Cardiac septum (tissue), 1 donor: ENCODE measurements at places on chromosomes 12 and 14. TPM values are rescaled to one million over a fixed set of nuclear protein-coding genes. Genes with fewer than 3 reads are reported as not detected.

The ZNF385A gene
- 4.8 TPM for total RNA-seq

- DNase-seq, result no peak
Measured at GRCh38 chr12:106600503-106600902, 17.7 kb downstream of the RFX4 start.

The COX6A1 gene
- 232 TPM for total RNA-seq

DNA sequence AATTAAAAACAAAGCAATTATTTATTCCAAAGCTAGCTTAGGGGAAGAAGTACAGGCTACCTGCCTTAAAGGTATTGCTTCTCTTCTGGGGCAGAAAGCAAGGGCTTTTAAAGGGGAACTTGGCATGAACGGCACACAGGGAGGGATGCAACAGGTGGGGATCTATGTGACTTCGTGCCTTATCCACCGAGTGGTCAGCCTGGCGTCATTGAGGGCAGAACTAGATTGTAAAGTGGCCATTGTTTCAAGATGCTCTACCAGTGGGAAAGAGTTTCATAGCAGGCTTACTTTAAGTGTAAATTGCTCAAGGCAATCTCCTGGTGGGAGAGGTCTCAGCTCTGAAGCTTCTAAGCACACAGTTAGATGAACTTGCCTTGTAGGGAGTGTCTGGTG lies 360.4 kb downstream of the ATP23 start:
- no peak for DNase-seq

- DNase-seq, result no peak
Measured at GRCh38 chr12:76329159-76329558, 19.1 kb downstream of the BBS10 start.

The ABCD2 gene
- total RNA-seq, result 3.0 TPM

- DNase-seq, result no peak
Measured at GRCh38 chr12:104585448-104586055, 128.8 kb downstream of the CHST11 start.

The RAB5B gene
- 108 TPM for total RNA-seq

GRCh38 chr14:104086210-104086660 lies 735 bp downstream of the ASPG start:
- DNase-seq, result no peak

GRCh38 chr12:64780132-64780530 lies 20.9 kb upstream of the GNS start:
- DNase-seq, result no peak

The PTPRB gene
- 28.9 TPM for total RNA-seq

GRCh38 chr12:131808744-131809371 lies 19.3 kb upstream of the MMP17 start:
- DNase-seq, result no peak

- DNase-seq, result no peak
Measured at GRCh38 chr14:59346796-59347510, 118.2 kb downstream of the GPR135 start.

- no peak for DNase-seq
Measured at GRCh38 chr12:121711361-121712189, 977 bp upstream of the TMEM120B start.

The NELL2 gene
- total RNA-seq, result 1.3 TPM

GRCh38 chr12:12723681-12724420 lies 6.7 kb downstream of the CDKN1B start:
- no peak for DNase-seq

GRCh38 chr12:64457032-64457431 lies 5.1 kb downstream of the TBK1 start:
- no peak for DNase-seq

The KLRC1 gene
- total RNA-seq, result 0.16 TPM

- no peak for DNase-seq
Measured at GRCh38 chr12:109779382-109779781, 53.8 kb downstream of the TRPV4 start.

- peak; percentile 70 for DNase-seq
Measured at GRCh38 chr14:100586403-100587085, 673 bp downstream of the BEGAIN start.

- DNase-seq, result no peak
Measured at GRCh38 chr12:104407922-104408321, 48.8 kb upstream of the CHST11 start.

GRCh38 chr12:63090716-63091115 lies 60.3 kb downstream of the AVPR1A start:
- DNase-seq, result no peak

DNA sequence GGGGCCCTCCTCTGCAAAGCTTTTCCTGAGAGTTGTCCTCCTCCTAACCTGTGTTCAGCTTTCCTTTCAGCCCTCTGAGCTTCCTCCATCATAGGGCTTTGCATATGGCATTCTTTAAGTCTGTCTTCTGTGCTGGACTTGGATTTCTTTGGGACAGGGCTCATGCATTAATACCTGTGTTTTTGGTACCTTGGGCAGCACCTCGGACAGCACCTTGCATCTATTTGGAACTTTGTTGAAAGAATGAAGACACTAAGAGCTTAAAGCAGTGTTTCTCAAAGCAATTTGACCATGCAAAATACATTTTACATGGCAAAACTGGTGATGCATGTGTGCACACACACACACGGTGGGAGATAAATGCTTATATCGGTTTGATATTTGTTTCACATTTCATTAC lies 115.0 kb upstream of the SRRM4 start:
- DNase-seq, result no peak

The CIROP gene
- total RNA-seq, result not detected

DNA sequence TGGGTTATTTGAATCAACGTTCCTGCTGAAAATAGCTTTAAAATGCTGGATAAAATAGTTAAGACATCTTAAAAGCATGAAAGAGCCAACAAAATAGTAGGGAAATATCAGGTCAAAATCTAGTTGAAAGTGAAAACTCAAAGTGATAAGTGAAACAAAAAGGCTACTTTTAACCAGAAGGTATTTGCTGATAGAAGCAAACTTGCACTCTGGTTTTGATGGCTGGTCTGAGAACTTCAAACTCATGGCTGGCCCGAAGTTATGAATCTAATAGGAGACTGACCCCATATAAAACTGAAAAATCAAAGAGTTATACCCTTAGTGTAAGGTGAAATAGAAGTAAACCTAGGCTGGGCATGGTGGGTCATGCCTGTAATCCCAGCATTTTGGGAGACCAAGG lies 66.3 kb upstream of the HOXC13 start:
- DNase-seq, result no peak

DNA sequence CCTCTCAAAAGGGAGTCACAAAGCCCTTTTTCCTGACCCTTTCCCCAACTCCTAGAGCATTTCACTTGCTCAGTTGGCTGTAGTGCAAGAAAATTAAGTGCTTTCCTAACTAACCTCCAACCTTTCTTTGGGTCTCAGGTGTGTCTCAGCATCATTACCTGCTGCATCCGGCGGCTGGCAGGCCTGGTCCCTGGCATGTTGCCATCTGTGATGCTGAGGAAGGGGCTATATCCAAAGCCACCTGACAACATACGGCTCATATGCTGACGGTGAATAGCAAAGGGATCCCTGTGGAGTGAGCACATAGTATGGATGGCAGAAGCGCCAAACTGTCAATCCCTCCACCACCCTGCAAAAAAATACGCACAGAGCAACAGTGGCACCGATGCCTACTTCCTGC lies 1.2 kb downstream of the MLF2 start:
- DNase-seq, result no peak

GRCh38 chr12:27969624-27970400 lies 2.7 kb downstream of the PTHLH start:
- peak; percentile 77 for DNase-seq

The TMEM179 gene
- total RNA-seq, result 0.89 TPM

- no peak for DNase-seq
Measured at GRCh38 chr12:60630796-60631195, 1035.0 kb downstream of the SLC16A7 start.

The HOTAIR gene
- total RNA-seq, result not detected

- no peak for DNase-seq
Measured at GRCh38 chr12:87960566-87960965, 68.6 kb downstream of the C12orf50 start.

DNA sequence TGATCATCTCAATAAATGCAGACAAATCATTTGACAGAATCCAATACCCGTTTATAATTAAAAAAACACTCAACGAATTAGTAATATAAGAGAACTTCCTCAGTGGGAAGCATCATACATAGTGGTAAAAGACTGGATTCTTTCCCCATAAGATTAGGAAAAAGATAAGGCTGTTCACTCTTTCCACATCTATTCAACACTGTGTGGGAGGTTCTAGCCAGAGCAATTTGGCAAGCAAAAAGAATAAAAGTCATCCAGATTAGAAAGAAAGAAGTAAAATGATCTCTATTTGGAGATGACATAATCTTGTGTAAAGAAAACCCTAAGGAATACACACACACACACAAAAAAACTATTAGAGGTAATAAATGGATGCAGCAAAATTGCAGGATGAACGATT lies 38.4 kb downstream of the YEATS4 start:
- no peak for DNase-seq

GRCh38 chr14:29608861-29609260 lies 318.8 kb downstream of the PRKD1 start:
- DNase-seq, result no peak

DNA sequence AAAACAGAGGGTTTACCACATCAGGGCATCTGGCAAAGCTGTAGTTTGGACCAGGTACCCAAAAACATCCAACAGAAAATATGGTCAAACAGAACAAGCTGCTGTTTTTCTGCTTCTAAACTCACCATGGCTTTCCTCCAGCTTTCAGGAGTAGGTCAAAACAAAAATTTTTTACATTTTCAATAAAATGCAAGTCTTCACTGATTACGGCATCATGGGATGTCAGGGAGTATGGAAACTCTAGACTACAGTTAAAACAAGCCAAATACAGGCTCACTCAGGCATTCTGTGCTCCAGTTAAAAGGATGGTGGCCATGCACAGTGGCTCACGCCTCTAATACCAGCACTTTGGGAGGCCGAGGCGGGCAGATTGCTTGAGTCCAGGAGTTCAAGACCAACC lies 47.1 kb upstream of the PSMA6 start:
- DNase-seq, result no peak

The PTPN6 gene
- 7.0 TPM for total RNA-seq

- DNase-seq, result no peak
Measured at GRCh38 chr12:22656831-22657230, 31.9 kb downstream of the ETNK1 start.

The CAPRIN2 gene
- 29.0 TPM for total RNA-seq

The PLEKHG7 gene
- total RNA-seq, result not detected

GRCh38 chr12:7555752-7556151 lies 52.2 kb upstream of the CD163 start:
- DNase-seq, result no peak

The LRFN5 gene
- 0.35 TPM for total RNA-seq

The BCL2L2 gene
- total RNA-seq, result 48.2 TPM

- no peak for DNase-seq
Measured at GRCh38 chr12:10967409-10967808, 19.3 kb downstream of the TAS2R50 start.

GRCh38 chr14:91910196-91910595 lies 37.3 kb downstream of the FBLN5 start:
- DNase-seq, result no peak

- no peak for DNase-seq
Measured at GRCh38 chr12:64269161-64269560, 47.1 kb upstream of the KICS2 start.

GRCh38 chr12:25101092-25101445 lies 93.9 kb downstream of the DNAI7 start:
- no peak for DNase-seq

DNA sequence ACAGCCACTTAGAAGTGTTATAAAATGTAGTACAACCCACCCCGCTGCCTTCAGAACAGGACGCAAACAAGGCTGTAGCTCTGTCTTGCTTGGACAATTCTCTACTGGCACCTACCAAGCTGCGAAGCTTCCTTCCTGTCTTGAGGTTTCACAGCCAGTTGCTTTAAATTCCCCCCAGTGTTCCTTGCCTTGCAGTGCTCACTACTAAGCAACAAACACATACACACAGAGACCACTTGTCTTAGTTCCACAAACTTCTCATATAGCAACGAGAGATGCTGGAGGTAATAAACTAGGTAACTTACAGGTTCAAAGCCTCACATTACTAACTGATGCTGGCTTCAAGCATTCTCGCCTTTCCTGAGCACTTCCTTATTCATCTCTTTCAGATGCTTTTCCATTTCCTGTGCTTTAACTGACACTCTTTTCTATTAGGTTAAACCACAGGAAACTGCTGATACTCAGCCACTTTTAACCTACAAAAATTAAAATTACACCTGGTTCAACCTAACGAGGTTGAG lies 91.5 kb upstream of the PTGDR start:
- DNase-seq, result no peak

GRCh38 chr12:106915635-106916026 lies 40.1 kb upstream of the TMEM263 start:
- DNase-seq, result no peak

- DNase-seq, result no peak
Measured at GRCh38 chr14:52711666-52712065, 4.7 kb downstream of the PSMC6 start.
